EL (cell line): ENCODE measurements at places on chromosomes 1 and 21.

GRCh38 chr1:8674481-8674880, 143.0 kb downstream of the RERE start:
- no peak for DNase-seq

GRCh38 chr1:6075748-6076147, 30.1 kb downstream of the KCNAB2 start:
- DNase-seq, result peak; percentile 20

DNA sequence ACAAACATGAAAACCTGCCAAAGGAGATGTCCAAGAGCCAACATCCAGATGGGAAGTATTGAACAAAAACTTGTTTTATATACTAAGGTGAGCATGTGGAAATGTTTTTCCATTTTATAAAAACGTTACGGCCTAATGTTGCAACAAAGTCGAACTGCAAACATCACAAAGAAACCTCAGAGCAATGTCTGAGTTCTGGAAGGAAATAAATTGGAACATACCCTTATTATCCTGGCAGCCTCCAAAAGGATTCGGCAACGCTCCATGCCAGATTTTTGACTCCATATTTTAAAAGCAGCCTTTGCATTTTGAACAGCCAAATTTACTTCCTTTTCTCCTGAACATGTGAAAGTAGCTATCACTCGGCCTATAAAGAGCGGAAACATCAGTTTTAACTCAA, 3.3 kb downstream of the ALDH9A1 start:
- DNase-seq, result no peak

GRCh38 chr1:12065872-12066271, 2.8 kb downstream of the TNFRSF8 start:
- no peak for DNase-seq

DNA sequence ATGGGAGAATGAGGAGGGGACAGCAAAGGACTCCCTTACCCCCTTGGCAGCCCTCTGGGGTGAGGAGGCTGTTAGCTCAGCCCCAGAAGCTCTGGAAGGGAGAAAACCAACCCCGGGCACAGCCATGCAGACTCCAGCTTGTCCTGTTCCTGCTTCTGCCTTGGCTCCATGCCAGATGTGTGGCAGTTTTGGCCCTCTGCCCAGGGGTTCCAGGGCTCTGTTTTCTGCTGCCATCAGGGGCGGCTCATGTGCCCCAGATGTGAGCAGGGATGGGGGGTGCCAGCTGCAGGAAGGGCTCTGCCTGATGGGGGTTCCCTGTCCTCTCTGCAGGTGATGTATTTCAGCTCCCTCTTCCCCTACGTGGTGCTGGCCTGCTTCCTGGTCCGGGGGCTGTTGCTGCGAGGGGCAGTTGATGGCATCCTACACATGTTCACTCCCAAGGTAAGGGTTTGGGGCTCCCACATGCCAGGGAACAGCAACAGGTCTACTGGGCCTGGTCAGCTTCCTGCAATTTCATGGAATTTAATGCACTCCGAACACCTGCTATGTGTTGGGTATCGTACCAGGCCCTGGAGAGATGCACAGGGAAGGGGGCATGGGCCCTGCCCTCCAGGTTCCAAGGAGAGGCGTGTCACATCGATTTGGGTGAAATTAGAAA, 26.1 kb downstream of the SLC6A17 start:
- no peak for DNase-seq

GRCh38 chr1:100989306-100990077, 36.1 kb downstream of the DPH5 start:
- DNase-seq, result peak; percentile 85

GRCh38 chr1:27258598-27258997, 24.2 kb downstream of the WDTC1 start:
- no peak for DNase-seq

DNA sequence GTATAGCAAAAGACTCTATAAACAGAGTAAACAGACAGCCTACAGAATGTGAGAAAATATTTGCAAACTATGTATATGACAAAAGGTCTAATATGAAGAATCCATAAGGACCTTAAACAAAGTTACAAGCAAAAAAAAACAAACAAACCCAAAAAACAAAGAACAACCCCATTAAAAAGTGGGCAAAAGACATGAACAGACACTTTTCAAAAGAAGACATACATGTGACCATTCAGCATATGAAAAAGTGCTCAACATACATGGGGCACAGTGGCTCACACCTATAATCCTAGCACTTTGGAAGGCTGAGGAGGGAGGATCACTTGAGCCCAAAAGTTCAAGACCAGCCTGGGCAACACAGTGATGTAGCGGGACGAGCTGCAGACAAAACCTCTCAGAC, 17.9 kb upstream of the OR2B11 start:
- DNase-seq, result no peak

GRCh38 chr1:119000371-119001180, 12.4 kb upstream of the TBX15 start:
- DNase-seq, result peak; percentile 15

DNA sequence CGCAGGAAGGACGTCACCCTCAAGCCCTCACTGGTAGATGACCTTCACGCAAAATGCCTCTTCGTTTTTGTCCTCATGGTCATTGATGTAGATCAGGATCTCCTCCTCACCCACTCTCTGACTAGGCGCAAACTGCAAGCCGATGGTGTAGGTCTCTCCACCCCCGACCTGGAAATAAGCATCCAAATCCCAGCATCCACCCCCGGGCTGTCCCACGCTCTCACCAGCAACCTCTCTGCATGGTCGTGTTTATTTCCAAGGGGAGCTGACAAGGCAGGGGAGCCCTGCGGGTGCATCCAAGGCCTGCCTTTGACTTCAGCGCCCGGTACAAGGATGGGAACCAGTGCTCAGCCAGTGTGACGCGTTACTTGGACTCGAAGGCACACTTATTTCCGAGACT, 129.0 kb downstream of the NPHP4 start:
- no peak for DNase-seq

DNA sequence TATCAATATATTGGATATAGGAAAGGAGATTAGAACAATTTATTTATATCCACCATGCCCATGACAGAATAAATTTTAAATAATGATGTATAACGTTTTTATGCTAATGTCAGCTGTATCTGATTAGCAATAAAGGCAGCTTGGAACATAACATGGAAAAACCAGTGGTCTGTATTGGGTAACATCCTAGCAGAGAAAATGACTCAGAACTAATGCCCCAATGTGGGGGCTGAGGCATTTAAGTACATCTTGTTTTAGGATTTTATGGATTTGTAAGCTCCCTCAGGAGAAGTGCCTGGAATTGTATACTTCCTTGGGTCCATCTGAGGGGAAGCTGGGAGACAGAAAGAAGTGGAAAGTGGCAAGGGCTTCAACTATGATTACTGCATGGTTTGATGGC, 82.3 kb downstream of the HMCN1 start:
- peak; percentile 28 for DNase-seq

GRCh38 chr1:58802640-58803399, 19.0 kb upstream of the JUN start:
- no peak for DNase-seq

DNA sequence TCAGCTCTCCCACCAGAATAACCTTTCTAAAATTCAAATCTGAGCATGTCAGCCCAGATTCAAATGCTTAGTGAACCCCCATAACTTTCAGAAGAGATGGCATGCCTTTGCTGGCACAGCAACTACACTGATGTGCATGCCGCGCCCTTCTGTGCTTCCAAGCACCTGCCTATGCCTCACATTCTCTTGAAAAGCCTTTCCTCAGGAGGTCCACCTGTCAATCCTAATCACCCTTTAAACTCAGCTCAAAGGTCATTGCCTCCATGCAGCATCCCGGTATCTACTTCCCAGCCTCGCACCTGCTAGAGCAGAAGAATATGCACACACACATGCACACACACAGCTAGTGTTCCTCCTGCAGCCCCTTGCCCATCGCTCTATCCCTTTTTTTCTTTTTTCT, 5.2 kb upstream of the S100A2 start:
- DNase-seq, result no peak

GRCh38 chr1:52613636-52614373, 11.6 kb downstream of the GPX7 start:
- DNase-seq, result no peak

DNA sequence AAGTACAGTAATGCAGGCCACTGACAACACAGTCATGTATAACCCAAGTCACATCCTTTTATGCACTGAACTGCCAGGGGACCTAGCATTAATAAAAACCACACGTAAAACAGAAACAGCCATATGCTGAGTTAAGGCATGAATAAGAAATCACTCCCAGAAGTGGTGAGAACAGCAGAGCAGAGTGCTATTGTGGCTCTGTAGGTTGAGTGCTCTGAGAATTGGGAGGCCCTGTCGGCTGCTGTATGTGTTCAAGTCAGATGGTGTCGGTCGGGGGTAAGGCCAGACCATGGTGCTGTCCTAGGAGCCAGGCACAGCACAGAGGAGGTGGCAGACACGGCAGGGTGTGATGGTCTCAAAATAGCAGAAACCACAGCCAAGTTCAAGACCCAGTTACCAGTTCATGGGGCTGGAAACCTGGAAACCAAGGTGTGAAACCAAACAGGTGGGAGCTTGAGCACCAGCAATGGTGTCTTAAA, 126.6 kb upstream of the COA6 start:
- DNase-seq, result no peak

GRCh38 chr1:116990612-116991151, 10.9 kb upstream of the CD101 start:
- no peak for DNase-seq

- DNase-seq, result no peak
These were observed 18.0 kb downstream of the ADGRB2 start for GRCh38 chr1:31745946-31746670.

DNA sequence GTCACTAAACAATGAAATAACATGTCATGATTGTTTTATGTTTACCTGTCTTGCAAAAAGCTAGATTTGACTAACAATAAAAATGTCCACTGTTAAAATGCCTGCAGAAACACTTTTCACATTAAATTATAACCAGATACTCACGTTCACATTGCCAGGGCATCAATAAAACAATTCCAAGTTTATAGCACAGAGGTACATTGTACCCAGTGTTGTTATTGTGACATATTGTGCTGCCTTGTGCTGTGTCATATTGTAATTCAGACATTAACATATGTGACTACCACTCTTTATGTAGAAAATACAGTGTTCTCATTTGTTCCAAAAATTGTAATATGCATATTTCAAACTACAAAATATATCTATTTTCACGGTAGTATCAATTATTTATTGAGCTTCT, 766.1 kb downstream of the NCAM2 start:
- no peak for DNase-seq

GRCh38 chr1:202501281-202501680, 152.8 kb downstream of the PPP1R12B start:
- DNase-seq, result peak; percentile 19

DNA sequence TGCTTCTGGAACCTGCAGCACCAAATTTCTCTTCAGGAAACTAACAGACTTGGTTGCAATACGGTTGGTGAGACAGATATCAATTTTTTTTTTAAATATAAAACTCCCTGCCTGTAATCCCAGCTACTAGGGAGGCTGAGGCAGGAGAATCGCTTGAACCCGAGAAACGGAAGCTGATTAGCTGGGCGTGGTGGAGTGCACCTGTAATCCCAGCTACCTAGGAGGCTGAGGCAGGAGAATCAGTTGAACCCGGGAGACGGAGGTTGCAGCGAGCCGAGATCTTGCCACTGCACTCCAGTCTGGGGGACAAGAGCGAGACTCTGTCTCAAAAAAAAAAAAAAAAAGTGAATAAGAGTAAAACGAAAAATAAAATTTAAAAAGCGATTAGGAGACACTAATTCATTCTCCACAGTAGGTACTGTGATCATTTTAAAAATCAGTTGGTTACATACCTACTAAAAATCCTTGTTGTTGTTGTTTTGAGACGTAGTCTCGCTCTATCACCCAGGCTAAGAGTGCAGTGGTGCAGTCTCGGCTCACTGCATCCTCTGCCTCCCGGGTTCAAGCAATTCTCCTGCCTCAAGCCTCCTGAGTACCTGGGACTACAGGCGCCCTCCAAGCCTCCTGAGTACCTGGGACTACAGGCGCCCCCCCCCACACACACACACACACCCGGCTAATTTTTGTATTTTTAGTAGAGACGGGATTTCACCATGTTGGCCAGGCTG, 796 bp upstream of the RBM8A start:
- DNase-seq, result no peak

GRCh38 chr1:15229707-15230131, 17.3 kb upstream of the FHAD1 start:
- DNase-seq, result no peak

GRCh38 chr1:79040424-79041082, 34.0 kb upstream of the ADGRL4 start:
- DNase-seq, result peak; percentile 8

GRCh38 chr1:204213668-204214662, at the start of gene GOLT1A:
TSS of gene GOLT1A (minus strand) at chr1:204213988. CDS start at chr1:204213906, 82 bp downstream.
- peak; percentile 86 for DNase-seq

DNA sequence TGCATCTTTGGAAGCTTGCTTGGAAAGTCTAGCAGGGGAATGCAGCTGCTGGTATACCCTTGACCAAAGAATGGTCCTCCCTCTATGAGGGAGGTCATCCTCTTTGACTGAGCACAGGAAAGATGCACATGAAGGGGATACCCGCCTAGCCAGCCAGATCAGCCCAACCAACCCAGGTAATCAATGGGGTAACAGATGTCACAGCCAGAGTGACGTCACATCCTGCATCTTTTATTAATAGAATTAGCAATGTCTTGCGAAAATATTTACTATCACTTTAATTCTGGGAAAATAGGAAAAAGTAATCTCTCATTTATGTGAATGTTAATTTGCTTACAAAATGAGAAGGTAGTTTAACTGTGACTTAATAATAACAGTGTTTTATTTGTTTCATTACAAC, 25.6 kb upstream of the PTBP2 start:
- no peak for DNase-seq

- peak; percentile 36 for DNase-seq
These were observed 210.3 kb downstream of the KCTD3 start for GRCh38 chr1:215777370-215777925.

GRCh38 chr1:154755858-154756730, 114.0 kb downstream of the KCNN3 start:
- DNase-seq, result peak; percentile 63

DNA sequence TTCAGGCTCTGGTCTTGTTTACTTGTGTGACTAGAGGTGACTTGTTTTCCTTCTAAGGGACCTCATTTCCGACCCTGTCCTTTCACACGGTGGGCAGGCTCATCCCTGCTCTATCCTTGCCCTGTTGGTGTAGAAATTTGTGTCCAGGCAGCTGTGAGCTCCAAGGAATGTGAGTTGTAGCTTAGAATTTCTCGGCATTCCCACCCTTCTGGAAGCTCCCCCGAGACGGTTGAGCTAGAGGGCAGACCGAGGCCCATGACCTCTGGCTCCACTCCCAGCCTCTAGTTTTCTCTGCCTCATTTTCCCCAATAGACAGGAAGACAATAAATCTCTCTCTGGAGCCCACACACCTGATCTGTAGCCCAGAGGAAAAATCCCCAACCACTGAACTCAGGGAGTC, 100.9 kb downstream of the NAV1 start:
- DNase-seq, result no peak

- peak; percentile 74 for DNase-seq
These were observed 771 bp upstream of the NTNG1 start for GRCh38 chr1:107139833-107140702.

- DNase-seq, result no peak
These were observed 758 bp upstream of the SPRR5 start for GRCh38 chr1:152946248-152946647.
